Caki2 (cell line): ENCODE measurements at places on chromosomes 12 and 14. TPM values are rescaled to one million over a fixed set of nuclear protein-coding genes. Genes with fewer than 3 reads are reported as not detected.

The INHBC gene
- total RNA-seq: not detected in 2 replicates

The SLC25A21 gene
- total RNA-seq: 1.3 and 1.9 TPM in 2 replicates

GRCh38 chr12:10242539-10242938, 29.9 kb downstream of the GABARAPL1 start:
- no peak for DNase-seq

The TOMM20L gene
- not detected in 2 replicates for total RNA-seq

The PRKD1 gene
- total RNA-seq: 5.1 and 10.3 TPM in 2 replicates

- no peak for DNase-seq
These were observed 405.4 kb upstream of the MIS18BP1 start for GRCh38 chr14:45658226-45658916.

GRCh38 chr12:113961921-113962710, 4.0 kb downstream of the RBM19 start:
- peak; percentile 79 for DNase-seq

GRCh38 chr14:51441001-51441400, 201.0 kb downstream of the TMX1 start:
- no peak for DNase-seq

- DNase-seq: no peak
These were observed 83.7 kb downstream of the PTGER2 start for GRCh38 chr14:52397844-52398243.

The PTPN21 gene
- total RNA-seq: 0.58 and 3.7 TPM in 2 replicates

DNA sequence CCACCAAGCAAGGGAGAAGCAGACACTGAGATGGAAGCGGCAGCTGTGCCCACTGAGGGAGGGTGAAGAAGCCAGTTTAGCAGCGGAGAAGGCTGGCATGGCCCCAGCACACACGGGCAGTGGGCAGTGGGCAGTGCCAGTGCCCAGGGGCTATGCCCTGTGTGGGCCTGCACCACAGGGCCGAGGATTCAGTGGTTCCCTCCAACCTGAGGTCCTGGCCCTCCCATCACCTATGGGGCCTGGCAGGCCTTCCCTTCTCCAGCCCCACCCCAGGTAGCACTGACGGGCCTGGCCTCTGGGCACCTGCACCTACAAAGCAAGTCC, 81.1 kb downstream of the ITPK1 start:
- no peak for DNase-seq

The ANKS1B gene
- 5.6 and 36.0 TPM in 2 replicates for total RNA-seq

- no peak for DNase-seq
These were observed 376.6 kb upstream of the TBX3 start for GRCh38 chr12:115060477-115061168.

- DNase-seq: no peak
These were observed 406.3 kb downstream of the SLC6A15 start for GRCh38 chr12:84506282-84506681.

The ULK1 gene
- total RNA-seq: 3.7 and 7.4 TPM in 2 replicates

GRCh38 chr12:117836476-117836875, 132.3 kb downstream of the KSR2 start:
- no peak for DNase-seq
